Naive B cell (primary cell): ENCODE measurements at places on chromosomes 1 and 21. TPM values are rescaled to one million over a fixed set of nuclear protein-coding genes. Genes with fewer than 3 reads are reported as not detected.

The NME7 gene
- 9.6 TPM for polyA plus RNA-seq

The PROK1 gene
- polyA plus RNA-seq: not detected

The FCRL4 gene
- not detected for polyA plus RNA-seq

The ACTRT2 gene
- not detected for polyA plus RNA-seq

The NOS1AP gene
- not detected for polyA plus RNA-seq

The L1TD1 gene
- not detected for polyA plus RNA-seq

The CHTOP gene
- polyA plus RNA-seq: 51.3 TPM

- DNase-seq: no peak
Observed at GRCh38 chr1:91789273-91789997, 96.5 kb downstream of the TGFBR3 start.

- DNase-seq: no peak
Observed at GRCh38 chr1:235725434-235725833, 75.8 kb upstream of the GNG4 start.

DNA sequence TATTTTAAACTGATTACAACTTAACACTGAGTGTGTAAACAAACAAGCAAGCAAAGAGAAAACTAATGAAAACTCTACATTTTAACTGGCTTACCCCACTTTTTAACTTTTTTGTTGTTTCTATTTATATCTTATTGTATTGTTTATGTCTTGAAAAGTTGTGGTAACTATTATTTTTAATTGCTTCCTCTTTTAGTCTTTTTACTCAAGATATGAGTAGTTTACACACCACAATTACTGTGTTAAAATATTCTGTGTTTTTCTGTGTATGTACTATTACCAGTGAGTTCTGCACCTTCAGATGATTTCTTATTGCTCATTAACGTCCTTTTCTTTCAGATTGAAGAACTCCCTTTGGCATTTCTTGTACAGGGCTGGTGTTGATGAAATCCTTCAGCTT lies 4.7 kb upstream of the HHAT start:
- no peak for DNase-seq

DNA sequence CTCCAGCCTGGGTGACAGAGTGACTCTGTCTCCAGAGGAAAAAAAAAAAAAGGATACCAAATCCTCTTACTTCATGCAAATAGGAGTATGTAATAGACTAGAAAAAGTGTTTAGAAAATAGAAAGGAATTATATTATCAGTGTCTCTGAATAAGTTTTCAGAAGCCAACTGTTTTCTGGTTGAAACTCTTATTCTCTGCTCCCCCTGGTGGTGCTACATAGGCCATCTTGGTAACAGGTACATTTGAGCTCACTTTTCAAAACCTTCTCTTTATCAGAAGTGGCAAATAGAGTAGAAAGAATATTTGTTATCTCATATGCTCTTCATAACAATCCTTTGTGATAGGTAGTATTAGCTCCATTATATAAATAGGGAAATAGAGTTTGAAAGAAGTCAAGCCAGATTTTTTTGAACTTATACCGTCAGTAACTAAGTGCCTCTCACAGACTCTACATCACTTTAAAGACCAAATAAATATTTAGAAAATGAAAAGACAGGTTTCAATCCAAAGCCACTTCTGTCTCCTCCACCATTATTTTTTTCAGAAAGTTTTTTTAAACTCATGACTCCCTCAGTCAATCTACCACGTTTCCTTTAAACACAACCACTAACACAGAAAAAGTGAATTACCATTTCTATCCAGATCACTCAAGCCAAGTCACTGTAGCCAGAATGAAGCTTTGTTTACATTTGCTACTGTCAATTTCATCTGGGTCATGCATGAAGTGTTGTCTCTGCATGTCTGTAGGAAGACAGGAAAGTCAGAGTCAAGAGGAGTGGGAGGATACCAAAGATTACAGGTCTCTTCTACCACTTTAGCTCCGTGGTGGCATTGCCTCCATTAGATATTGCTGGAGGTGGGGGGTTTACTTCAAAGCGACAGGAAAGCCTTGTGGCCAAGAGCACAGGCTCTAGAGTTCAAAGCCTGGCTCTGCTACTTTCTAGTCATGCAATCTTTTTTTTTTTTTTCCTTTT lies 45.6 kb downstream of the IL23R start:
- peak; percentile 5 for DNase-seq

GRCh38 chr21:33648555-33648954 lies 6.3 kb downstream of the ITSN1 start:
- DNase-seq: no peak

- DNase-seq: no peak
Observed at GRCh38 chr1:208205216-208206013, 38.8 kb downstream of the PLXNA2 start.

DNA sequence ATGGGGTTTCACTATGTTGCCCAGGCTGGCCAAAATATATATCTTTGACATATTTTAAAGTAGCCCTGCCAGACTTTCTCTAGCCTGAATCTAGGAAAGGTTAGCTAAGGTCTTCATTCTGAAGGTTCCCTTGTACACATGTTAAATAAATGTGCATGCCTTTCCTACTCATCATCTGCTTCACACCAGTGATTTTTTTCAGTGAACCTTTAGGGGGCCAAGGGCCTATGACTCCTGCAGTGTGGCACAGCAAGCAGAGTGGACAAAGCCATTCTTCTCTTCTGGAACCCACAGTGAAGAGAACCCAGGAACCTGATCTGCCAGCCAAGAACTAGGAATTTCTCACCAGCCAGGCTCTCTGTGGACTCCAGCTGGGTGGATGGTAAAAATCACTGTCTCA lies 22.9 kb downstream of the CBR1 start:
- no peak for DNase-seq

- DNase-seq: no peak
Observed at GRCh38 chr1:15337656-15338402, 71.9 kb upstream of the EFHD2 start.

DNA sequence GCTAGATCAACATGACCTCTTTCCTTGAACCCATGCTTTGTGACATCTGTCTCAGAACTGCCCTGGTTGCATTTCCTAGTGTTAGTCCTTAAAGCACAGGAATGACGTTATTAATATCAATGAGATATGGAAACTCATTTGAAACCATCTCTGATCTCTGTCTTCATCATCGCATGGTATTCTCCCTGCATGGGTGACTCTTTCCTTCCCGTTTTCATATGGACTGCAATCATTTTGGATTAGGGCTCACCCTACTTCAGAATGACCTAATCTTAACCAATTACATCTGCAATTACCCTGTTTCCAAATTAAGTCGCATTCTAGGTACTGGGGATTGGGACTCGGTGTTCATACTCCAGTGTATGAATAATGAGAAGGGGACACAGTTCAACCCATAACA lies 41.7 kb upstream of the DISC1 start:
- DNase-seq: no peak

GRCh38 chr1:106957795-106958194 lies 98.7 kb upstream of the PRMT6 start:
- no peak for DNase-seq

DNA sequence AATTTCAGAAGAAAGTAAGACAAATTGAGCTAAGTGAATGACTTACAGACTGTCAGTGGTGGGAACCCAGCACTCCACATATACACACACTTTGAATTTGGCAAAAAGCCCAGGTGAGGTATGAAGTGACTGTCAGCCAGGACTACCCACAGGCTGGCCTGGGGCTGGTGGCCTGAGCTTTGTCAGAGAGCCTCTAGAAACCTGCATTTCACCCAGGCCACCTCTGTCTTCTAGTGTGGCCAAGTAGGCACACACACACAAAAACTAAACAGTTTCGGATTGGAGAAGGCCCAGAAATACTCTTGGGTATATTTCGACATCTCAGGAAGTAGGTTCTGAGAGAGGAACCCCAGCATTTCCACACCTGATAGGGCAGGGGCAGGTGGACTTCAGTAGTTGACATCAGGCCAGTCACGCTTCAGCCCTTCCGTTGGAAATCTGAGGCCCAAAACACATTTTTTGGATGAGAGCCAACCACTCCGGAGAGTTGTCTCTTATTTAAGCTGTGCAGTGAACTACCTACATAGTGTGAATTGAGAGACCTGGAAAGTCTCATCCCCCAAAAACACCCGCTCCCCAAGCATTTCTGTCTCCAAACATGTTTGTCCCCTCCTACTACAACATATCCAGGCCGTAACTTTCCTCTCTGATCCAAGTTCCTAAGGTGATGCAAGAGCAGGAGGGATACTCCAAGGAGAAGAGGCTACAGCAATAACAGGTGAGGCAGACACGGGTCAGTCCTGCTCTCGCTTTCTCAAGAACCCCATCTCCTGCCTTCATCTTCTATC lies 167.2 kb upstream of the PROX1 start:
- DNase-seq: no peak

GRCh38 chr1:160425847-160426246 lies 25.5 kb downstream of the VANGL2 start:
- DNase-seq: no peak

- DNase-seq: no peak
Observed at GRCh38 chr1:32142446-32143301, 34.8 kb downstream of the KPNA6 start.

GRCh38 chr1:237124856-237125462 lies 83.0 kb downstream of the RYR2 start:
- no peak for DNase-seq

DNA sequence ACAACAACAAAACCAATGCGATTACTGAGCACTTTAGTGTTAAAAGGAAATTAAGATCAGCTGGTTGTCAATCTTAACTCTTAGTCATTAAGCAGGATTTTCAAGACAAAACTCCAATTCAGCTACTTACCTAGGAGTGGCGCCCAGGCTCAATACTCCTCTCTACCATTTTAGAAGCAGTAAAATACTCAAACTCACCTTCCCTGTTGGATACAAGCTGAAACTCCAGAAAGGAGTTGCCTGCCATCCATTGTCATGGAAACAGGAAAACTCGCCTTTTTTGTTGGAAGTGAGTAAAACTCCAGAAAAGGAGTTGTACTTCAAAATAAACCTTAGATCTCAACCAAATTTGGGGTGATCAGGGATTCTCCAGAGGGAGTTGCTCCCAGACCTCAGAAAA lies 127.0 kb upstream of the F3 start:
- no peak for DNase-seq

DNA sequence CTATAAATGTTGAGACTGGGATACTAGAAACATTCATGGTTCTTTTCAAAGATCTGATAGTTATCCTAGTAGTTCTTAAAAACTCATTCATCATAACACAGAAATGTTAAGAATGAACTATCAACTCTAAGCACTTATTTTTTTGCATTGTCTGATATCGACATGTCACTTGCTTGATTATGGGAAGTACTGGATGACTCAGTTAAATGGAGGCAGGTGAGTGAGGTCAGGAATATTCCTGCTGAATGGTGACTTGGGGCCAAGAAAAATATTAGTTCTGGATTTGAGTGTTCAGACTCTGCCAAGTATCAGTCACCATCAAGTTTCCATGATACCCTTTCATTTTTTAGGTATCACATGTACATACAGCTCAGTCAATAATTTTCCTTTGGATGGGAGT lies 63.6 kb downstream of the NEK7 start:
- DNase-seq: no peak
